ENCODE measurements at places on chromosomes 1 and 21.

DNA sequence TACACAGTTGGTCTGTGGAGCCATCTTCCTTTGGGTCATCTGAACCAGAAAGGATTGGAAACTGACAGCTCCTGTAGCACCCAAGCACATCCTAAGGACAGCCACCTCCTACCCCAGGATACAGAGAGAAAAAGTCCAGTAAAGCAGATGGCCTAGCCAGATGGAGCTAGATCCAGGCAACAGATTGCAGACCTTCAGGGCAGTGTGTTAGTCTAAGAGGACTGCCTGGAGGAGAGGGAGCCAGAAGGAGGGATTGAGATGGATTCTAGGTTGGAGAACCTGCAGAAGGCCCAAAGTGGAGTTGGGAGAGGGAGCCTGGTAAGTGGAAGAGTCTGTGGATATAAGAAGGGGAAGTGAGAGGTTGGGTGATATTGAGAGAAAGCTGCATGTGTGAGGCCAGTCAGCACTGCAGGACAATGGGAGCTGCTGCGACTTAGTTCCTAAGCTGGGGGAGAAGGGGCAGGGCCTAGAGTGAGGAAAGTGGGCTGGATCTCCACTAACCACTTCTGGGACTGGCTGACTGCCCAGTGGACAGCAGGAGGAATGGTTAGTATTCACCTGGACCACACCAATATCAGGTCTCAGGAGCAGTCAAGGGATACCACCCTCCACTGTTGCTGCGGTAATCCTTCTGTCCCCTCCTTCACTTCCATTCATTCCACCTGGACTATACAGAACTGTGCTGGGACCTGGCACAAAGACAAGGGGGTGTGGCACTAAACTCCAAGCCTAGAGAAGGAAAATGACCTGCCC is 13.4 kb downstream of the BCAN start:
- DNase-seq: peak; percentile 82

- no peak for DNase-seq
These were observed 473 bp upstream of the BRDT start for GRCh38 chr1:91948501-91949355.

- no peak for DNase-seq
These were observed 250.8 kb upstream of the KIAA0040 start for GRCh38 chr1:175443332-175443731.

GRCh38 chr1:232597721-232598120 is 32.2 kb downstream of the SIPA1L2 start:
- no peak for DNase-seq

DNA sequence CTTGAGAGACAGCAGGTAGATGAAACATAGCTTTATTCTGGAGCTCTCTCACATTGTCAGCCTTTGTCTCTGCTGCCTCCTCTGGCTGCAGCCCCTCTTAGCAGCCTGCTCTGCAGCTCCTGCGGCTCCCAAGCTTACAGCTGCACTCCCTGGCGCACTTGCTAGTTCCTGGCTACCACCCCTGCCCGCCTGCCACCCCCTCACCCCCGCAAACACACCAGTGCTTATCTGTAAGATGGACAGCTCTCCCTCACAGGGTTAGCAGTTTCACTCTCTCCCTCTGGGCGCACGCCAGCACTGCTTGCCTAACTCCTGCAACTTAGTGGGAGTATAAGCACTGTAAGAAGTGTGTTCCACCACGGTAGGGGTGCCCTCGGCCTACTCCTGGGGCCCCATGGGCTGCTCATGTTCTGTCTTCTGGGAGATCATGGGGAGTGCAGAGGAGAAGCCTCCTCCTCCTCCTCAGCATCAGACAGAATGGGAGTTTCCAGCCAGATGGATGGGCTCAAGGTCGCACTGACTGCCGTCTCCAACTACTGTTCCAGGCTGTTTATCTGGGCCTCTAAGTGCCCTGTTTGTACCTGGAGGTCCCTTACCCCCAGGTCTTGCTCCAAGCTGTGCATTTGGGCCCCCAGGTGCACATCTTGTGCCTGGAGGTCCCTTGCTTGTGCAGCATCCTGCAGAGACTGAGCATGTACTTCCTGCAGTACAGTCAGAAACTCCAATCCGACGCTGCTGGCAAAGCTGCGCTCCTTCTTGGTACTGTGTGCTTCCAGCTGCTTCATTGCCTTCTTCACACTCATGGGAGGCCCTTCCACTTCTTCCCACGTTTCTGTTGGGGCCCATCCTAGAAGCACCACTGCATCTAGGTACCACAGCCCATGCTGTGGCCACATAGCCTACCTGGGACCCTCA is 1388.1 kb downstream of the AMY1C start:
- DNase-seq: peak; percentile 44

DNA sequence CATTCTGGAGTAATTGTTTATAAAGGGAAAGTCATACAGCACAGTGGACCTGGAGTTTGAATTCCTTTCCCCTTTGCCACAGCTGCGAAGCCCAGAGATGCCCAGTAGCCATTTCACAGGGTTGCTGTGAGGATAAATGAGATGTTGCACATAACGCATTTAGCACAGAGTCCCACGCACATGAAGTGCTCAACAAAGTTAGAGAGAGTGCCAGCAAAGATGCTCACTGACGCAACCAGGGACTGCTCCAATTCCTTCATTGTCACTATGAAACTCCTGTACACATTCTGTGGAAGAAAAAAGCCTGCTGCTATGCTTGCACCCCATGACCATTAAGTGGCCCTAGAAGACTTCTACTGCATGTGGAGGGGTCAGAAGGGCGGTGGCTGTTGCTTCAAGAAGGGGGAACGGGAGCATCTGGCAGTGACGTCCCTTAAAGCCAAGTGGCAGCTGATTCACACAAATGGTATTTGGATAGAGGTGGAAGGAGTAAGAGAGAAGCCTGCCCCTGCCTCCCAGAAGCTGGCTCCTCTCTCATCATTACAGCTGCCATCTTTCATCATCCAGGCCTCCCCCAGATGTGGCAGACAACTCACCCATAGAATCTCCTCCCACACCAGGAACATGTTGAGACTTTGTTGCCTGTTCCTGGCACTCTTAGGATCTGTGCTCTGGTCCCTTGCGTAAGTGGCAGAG is 26.5 kb upstream of the VAV3 start:
- DNase-seq: no peak

- DNase-seq: no peak
These were observed 690.5 kb downstream of the BRINP3 start for GRCh38 chr1:189787201-189787600.

- no peak for DNase-seq
These were observed 150.8 kb downstream of the NFIA start for GRCh38 chr1:61233121-61233660.

DNA sequence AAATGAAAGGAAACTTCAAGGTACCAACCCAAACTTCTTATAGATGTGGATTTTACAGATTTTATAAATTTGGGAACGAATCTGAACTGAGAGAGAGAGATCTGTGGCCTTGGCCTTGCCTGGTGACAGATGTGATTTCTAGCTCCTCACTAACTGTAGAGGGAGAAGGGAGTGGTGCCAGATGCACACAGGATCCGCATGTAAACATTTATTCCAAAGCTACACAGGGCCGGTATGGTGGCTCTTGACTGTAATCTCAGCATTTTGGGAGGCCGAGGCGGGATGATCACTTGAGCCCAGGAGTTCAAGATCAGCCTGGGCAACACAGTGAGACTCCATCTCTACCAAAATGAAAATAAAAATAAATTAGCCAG is 77.1 kb downstream of the PGBD5 start:
- no peak for DNase-seq

DNA sequence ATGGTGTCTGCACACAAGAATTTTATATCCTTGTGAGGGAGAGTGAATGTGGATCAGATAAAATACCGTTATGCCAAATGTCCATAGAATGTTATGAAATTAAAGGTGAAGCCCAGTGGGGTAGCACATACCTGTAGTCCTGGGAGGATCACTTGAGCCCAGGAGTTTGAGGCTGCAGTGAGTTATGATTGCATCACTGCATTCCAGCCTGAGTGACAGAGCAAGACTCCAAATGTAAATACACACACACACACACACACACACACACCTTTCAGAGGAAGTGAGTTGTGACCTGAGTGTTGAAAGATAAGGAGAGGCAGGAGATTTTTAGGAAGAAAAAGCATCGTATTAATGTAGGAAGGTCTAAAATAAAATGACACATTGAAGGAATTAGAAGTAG is 28.1 kb upstream of the ZYG11A start:
- no peak for DNase-seq

- DNase-seq: no peak
These were observed 102.0 kb downstream of the BEND5 start for GRCh38 chr1:48674641-48675040.

DNA sequence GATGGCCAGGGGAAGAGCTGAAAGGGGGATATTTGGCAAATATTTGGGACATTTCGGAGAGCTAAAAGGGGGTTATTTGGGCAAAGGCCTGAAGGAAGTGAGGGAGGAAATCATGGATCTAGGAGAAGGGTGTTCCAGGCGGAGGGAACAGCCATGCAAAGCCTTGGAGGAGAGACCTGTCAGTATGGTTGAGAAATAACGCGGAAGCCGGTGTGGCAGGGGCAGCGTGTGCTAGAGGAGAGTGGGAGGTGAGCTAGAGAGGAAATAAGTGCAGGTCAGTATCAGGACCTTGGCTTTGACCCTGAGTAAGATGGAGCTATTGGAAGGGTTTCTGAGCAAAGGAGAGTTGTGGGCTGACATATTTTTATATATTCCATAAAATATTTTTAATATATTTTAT is 3.0 kb downstream of the CTRC start:
- no peak for DNase-seq

Data from WERI-Rb-1 (cell line).